NCI-H748 treated with DMSO at 0.1 percent for 48 hours (cell line): ENCODE measurements at places on chromosomes 7 and 10.

- DNase-seq, result no peak
Observed at GRCh38 chr7:39085189-39085588, 107.5 kb downstream of the POU6F2 start.

GRCh38 chr10:22760025-22760424 is 45.6 kb upstream of the PIP4K2A start:
- DNase-seq, result no peak

- no peak for DNase-seq
Observed at GRCh38 chr10:27513451-27514191, 9.5 kb downstream of the RAB18 start.

DNA sequence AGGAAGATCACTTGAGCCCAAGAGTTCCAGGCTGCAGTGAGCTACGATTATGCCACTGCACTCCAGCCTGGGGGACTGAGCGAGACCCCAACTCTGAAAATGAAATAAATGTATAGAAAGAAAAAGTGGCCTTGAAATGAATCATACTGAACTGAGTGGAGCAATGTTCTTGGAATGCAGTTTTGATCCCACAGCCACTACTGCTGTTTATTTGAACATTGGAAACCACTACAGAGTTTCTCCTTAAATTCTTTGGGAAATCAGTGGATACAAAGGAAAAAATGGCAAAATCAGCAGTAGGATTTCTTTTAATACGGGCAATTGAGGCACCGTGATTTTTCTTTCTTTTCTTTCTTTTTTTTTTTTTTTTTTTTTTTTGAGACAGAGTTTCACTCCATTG is 637.4 kb downstream of the GALNT17 start:
- no peak for DNase-seq

DNA sequence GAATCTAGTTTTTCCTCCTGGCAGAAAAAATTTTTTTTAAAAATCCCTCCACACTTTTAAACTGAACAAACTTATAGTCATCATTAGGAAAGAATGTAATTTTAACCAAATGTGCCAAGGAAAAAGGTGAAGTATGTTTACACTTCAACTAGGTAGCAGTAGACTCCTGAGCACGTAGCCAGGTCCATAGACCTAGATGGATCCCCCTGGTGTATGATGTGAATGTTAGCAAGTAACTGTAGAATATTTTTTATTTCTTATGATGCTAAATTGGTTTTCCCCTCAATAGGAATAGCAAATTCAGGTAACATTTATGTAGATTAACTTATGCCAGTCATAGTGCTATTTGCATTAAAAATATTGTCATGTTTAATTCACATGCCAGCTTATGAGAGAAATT is 19.6 kb downstream of the CABCOCO1 start:
- DNase-seq, result no peak

DNA sequence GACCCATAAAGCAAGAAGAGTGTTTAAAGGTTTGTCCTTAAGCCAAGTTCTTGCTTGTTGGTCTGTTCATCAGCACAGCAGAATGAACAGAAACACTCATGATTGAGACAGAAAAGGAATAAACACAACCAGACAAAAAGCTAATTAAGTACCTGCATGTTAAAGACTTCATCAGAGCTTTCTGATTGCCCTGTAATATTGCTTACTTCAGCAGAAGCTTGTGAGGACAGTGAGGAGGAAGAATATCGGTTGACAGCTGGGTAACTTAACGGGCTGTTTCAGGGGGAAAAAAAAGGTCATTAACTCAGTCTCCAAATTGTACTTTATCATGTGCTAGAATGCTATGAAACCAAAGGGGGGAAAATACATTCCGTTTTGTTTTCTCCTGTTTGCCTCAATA is 178.7 kb upstream of the IMMP2L start:
- DNase-seq, result no peak

- DNase-seq, result no peak
Observed at GRCh38 chr10:93509816-93510215, 13.4 kb downstream of the CEP55 start.

DNA sequence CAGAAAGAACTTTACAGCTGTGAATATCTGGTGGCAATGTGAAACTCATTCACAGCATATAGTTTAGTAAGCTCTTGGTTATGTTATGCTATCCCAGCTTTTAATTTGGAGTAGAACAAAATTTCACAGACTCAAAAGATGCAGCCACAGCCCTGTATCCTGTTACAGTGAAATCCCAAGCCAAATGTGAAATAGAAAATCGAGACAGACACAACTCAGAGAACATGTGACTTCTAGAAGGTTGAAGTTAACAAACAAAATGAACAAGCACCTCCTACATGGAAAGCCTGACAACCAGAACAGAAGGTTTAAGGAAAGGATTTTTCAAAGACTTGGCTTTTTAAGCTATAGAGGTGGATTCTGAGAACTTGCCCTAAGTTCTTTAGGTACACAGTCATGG is 39.6 kb downstream of the JAZF1 start:
- DNase-seq, result no peak

- no peak for DNase-seq
Observed at GRCh38 chr7:65809259-65809981, 63.5 kb upstream of the VKORC1L1 start.

DNA sequence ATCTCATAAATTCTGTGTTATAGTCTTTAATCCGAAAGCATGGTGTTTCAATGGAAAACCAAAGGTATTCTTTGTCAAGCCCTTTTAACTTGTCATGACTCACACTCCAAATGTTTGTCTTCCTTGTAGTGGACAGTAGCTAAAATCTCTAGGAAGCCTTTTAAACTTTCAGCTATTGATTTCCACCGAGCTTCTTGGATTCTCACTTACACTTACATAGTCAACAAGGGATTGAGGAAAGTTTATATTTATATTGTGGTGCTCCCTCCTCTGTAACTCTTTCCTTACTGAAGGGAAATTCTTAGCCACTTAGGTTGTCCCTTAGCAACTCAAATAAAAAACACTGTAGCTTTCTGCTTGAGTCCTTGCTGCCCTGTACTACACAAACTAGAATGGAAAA is 31.2 kb upstream of the GPR37 start:
- no peak for DNase-seq

DNA sequence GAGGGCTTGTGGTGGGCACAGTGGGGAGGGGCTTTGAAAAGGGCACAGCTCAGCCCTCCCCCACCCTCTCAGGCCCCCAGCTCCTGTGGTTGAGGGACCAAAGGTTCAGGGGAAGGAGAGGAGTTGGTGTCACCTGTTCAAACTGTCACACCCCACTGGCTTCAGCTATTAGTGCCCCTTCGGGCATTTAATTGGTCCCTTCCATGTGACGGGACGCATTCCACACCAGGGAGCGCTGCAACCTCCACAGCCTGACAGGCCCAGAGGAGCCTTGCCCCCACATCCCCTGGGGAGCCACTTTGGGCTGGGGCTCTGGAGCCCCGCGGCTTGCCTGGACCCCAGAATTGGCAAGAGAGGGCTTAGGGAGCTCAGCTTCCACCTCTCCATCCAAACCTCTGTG is 75.7 kb downstream of the C10orf105 start:
- DNase-seq, result no peak

DNA sequence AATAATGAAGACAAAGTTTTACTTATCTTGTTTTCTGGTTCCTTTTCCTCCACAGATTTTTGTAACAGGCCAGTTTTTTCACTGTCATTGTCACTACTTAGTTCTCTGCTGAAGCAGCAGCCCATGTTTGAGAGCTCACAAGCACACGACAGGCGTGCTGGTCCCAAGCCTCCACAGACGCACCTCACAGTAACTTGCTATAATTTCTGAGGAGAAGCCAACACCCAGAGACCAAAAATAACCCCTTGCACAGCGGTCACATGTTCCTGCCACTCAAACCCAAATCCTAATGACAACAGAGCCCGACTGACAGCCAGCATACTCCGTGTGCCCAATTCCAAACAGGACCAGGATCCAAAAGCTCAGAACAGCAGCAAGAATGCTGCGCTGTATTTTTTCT is 58.5 kb downstream of the LARP4B start:
- no peak for DNase-seq

- no peak for DNase-seq
Observed at GRCh38 chr7:22358820-22359697, 2.1 kb upstream of the RAPGEF5 start.

- DNase-seq, result no peak
Observed at GRCh38 chr10:102102421-102102820, 17.7 kb downstream of the LDB1 start.

DNA sequence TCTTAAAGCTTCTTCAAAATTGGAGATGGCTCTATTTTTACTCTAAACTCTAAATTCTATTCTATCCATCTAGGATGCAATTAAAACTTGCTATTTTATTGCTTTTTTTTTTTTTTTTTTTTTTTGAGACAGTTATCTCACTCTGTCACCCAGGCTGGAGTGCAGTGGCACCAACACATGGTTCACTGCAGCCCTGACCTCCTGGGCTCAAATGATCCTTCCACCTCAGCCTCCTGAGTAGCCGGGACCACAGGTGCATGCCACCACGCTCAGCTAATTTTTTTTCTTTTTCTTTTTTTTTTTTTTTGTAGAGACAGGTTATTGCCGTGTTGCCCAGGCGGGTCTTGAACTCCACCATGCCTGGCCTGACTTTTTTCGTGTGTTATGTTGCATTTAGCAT is 41.2 kb downstream of the DNAJC1 start:
- no peak for DNase-seq
